ENCODE measurements at places on chromosomes 3 and 15.

DNA sequence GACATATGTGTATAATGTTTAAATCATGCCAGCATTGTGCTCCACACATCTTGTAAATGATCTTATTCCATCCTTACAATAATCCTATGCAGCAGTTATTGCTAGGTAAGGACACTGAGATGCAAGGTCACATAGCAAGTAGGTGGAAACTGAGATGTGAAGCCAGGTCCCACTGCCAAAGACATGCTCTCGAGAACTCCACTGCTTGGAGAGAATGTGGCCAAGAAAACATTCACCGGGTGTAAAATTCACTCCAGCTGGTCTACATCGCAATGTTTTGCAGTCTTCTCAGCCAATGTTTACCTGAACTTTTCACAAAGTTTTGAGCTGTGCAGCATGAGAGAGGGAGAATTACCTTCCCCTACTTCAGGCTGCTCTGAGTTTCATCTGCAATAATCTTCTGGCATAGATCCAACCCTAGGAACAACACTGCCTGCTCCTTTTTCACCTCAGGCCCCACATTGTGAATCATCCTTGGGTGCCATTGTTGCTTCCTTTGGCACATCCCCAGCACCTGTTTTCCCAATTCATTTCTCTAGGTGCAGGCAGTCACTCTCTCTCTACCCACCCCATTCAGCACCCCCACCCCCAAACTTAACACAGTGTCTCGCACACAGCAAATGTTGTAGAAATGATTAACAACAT is 53.5 kb upstream of the PRTG start:
- DNase-seq = no peak

- no peak for DNase-seq
These were observed 19.3 kb upstream of the TSC22D2 start for GRCh38 chr3:150388498-150389418.

- peak; percentile 31 for DNase-seq
These were observed 124.0 kb downstream of the ATP1B3 start for GRCh38 chr3:142000325-142000870.

GRCh38 chr3:134211797-134212196 is 38.9 kb downstream of the RYK start:
- peak; percentile 64 for DNase-seq

DNA sequence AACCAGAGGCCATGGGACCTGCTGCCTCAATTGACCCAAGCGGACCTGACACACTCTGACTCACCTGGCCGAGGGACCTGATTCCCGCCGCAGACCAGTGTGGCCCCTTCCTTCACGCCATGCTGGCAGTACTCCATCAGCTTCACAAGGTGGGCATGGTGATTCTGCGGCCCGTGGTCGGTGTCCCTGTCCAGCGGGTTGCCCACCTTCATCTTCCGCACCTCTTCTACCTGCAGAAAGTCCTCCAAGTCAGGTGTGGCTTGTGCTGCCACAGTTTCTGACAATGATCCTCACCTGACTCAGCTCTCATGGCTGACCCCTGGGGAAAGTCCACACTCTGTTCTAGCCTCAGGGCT is 25.9 kb upstream of the SLC41A3 start:
- DNase-seq = no peak

Measured in fibroblast of skin of right biceps (primary cell).